ENCODE measurements at places on chromosomes 13 and 19.

- no peak for DNase-seq
Observed at GRCh38 chr13:20441056-20441455, 84.6 kb downstream of the CRYL1 start.

DNA sequence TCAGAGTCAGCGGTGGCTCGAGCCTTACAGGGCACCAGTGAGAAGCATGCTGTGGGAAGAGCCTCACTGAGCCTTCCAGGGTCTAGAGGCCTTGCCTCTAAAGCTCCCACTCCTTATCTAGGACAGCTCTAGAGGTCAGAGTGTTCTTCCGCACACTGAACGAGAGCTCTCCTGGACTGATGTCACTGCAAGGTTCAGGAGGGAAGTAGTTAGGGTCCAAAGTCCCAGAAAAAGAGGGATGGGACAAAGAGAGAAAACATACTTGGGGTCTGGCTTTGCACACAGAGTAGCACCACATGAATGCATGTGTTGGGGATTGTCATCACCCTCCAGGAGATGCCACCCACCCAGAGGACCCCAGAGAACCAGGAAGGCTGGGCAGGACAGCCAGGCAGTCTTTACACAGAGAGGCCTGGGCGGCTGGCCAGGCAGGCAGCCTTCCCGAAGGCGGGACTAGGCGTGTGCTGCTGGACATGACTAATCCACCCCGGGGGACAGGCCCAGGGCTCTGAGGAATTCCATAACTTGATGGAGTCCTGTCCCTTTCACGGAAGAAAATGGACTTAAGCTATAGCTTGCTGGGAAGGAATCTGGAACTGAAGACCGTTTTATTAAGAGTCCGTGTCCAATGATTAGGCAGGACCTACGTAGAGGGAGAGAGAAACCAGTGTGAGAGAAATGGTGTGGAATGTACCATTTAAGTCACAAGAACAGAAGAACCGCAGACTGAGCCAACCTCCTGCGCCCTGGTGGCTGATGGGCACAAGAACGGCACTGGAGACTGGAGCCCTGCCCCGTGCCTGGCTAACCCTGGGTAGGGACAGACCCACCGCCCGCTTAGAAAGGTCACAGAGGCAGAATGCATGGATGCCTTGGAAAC, 16.6 kb upstream of the EPHX3 start:
- no peak for DNase-seq

DNA sequence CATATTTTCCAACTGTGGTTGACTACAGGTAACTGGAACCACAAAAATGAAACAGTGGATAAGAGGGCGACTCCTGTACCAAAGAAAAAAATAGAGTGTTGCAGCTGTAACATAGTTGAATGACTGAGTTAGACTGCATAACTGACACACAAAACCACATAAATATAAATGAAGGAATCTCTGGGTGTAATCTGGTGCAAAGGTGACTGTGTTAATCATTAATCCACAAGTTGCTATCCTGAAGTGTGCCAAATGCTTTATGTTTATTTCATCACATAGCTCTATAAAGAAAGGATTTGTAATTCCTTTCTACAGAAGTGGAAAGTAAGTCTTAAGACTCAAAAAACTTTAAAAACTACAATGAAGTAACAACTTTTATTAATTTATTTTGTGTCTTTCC, 6.0 kb upstream of the GJB2 start:
- no peak for DNase-seq

- DNase-seq, result no peak
Observed at GRCh38 chr13:29497137-29497654, 98.3 kb downstream of the SLC7A1 start.

DNA sequence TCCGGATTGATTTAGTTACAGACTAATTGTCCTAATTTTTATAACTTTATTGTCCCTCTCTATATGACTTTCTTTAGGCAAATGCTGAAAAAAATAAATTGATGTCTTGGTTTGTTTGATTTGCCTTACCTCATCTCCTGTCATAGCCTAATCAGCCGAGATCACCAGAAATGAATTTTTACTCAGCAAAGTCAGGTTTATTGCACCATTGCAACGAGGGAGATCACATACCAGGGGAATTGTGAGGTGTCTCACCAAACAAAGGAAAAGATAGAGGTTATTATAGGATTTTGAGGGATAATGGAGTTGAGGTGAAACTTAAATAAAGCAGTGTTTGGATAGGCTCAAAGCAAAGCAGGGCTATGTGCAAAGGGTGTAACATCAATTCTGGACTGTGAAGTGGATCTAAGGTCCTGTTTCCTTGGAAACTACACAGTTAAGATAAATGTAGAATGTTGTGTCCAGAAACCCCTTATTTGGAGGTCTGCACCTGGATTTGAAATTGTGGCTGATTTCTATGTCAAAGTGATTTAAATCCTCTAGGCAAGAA, 372.6 kb downstream of the OXGR1 start:
- DNase-seq, result no peak

DNA sequence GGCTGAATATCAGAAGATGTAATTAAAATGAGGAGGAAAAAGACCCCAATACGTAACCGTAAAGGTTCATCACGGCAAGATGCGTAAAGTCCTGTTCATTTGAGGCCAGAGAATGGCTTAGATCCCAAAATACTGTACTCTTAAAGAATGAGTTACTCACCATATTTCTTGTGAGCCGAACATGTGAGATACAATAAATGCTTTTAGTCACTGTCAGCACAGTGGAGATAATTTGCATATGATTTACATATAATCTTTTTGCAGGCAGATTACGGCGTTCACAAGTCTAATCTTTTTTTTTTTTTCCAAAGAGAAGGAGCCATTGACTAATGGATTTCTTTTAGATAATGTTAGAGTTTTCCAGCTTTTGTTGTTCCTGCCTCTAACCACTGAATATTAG, 28.4 kb downstream of the AMER2 start:
- DNase-seq, result no peak

GRCh38 chr13:30738526-30739236, 3.3 kb downstream of the ALOX5AP start:
- no peak for DNase-seq

GRCh38 chr13:20073775-20074174, 87.1 kb downstream of the GJA3 start:
- DNase-seq, result no peak

DNA sequence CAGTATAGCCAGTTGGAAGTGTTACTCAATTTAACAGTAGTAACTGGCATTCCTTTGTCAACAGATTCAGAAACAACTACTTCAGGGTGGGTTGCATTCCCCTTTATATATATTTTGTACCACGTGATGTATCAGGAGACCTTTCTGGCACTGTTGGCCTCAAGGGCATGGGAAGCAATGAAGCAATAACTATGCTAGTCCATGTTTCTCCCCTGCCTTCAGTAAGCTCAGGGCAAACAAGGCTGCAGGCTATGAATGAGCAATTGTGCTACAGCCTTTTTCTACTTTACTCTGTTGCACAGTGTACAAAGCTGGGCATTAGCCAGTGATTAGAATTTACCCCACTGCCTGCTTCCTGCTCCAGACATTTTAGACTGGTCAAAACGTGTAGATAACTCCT, 348.8 kb downstream of the GPC5 start:
- DNase-seq, result no peak

GRCh38 chr19:13962699-13963602, 10.6 kb downstream of the DCAF15 start:
- DNase-seq, result no peak

GRCh38 chr19:46975925-46976782, 43.5 kb upstream of the NPAS1 start:
- no peak for DNase-seq

DNA sequence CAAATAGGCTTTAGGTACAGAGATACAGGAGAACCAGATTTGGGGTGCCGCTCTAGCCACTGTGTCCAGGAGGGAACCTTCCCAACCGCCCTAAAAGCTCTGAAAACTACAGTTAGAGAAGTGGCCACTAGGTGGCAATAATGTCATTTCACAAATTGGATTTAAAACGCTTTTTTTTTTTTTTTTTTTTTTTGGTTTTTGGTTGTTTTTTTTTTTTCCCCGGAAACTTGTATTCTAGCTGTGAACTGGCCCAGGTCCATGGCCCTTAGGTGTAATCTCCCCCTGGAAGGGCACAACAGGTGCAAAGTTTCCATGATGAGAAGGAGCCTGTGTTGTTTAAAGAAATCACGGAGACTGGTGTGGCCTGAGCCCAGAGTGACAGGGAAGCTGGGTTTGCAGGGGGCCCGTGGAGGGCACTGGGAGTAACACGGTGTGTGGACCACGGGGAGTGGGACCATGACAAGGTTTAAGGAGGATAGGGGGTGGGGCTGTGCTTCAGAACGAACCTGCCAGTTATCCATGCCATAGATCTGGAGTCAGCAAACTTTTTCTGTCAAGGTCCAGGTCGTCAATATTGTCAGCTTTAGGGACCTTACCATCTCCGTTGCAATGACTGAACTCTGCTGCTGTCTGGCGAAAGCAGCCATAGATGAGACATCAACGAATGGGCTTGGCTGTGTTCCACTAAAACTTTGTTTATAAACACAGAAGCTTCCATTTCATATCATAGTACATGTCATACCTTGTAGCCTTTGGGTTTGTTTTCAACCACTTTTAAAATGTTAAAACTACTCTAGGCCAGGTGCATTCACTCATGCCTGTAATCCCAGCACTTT, 10.1 kb downstream of the OR1I1 start:
- DNase-seq, result peak; percentile 34

- no peak for DNase-seq
Observed at GRCh38 chr19:45901432-45901911, 941 bp downstream of the MYPOP start.

DNA sequence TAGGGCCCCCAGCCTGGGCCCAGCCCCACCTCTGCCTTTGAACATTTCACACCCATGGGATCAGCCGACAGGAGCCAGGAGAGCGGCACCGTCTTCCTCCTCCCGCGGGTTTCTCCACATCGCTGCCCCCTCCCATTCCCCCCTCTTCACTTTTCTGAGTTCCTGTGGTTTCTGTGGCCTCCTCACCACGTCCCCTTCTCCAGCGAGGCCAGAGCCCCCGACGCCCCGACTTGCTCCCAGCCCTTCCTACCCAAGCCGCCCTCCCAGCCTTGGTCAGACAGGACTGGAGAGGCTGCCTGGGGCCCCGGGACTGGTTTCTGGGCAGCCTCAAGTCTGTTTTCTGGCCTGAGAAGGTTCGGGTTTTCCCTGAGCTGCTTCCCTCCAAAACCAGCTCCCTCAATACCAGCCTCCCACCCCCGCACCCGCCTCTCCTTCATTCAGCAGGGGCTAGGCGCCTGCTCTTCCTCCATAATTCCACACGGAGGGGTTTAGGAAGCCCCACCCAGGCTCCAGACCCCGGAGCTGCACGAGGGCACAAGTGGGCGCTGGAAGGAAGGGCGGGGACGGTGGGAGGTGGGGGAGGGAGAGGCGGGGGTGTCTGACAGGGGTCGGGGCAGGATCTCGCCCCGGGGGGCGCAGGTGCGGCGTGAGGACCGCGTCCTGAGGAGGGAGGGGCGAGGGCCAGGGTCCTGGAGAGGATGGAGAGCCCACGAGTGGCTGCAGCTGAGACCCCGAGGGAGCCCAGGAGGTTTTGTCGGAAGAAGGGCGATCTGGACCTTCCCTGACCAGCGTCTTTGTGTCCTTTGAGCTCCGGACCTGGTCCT, 4.0 kb upstream of the SIGLEC10 start:
- no peak for DNase-seq

DNA sequence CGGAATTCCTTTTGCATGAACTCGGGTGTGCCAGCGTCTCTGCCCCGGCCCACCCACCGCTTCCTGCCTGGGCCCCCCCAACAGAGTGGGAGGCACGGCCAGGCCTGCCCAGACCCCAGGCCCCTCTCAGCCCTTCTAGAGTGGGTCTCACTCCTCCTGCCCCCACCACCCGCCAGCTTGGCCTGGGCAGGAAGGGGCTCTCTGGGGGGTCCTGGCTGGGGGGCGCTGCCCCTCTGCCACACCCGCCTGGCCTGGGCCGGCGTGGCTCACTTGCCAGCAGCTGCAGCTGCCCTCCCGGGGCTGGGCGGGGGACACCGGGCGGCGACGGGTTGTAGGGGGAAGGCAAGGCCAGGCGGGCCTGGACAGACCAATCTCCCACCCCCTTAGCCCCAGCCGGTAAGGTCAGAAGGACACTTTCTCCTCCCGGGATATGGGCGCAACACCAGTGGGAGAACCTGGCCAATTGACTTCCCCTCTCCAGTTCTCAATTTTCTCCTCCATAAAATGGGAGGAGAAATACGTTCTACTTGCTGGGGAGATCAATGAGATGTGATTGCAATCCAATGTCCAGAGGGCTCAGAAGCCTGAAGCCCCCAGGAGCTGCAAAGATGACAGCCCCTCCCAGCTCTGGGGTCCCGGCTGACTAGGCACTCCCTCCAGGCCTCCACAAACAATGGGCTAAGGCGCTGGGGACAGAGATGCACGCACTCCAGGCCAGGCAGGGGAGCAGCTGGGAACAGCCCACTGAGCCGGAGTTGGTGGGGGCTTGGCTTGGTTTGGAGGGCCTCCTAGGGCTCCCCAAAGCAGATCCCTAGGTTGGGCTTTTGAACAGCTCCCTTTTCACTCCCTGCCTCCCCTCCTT, 2.4 kb downstream of the CRLF1 start:
- DNase-seq, result no peak

DNA sequence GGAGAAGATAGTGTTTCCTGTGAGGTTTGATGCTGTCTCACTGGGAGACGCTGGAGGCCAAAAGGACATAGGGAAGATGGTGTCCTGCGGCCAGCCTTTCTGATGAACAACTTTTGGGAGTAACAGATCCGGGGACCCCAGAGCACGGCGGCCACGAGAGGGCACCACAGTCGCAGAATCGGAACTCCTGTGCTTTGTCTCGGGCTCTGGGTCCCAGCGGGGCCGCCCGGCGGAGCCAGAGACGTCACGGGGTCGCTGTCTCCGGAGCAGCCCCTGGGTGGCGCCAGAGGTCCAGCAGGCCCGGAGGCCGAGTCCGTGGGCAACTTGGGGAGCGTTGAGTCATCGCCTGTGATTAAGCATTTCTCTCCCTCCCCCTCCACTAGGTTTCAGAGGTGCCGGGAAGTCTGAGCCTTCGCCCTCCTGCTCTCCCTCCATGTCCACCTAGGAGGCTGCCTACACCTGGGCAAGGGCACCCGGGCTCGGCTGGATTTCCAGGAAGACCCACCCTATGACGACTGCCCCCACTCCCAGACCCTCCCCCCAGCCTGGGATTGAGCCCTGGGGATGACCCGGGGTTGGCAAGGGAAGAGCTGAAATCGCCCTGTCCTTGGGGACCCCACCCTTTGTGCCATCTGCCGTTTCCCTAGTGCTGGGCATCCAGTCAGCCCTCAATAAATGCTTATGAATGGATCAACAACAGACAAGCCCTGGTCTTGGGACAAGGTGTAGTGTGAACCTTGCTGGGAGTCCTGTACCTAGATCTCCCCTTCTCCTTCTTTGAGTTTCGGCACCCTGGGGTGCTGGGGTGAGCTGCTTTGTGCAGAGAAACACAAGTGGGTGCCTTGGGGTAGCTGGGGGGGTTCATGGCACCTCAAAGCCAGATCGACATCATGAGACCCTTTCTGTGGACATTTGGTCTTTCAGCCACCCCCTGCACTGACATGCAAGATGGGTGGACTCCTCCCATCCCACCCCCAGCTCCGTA, 3.4 kb downstream of the NANOS3 start:
- peak; percentile 99 for DNase-seq

All from activated CD4-positive, alpha-beta T cell treated with anti-CD3 and anti-CD28 coated beads, Interleukin-2, amount 50 U/mL, for 1 hour (primary cell).